Activated CD8-positive, alpha-beta T cell treated with anti-CD3 and anti-CD28 coated beads for 36 hours (primary cell): ENCODE measurements at places on chromosomes 16 and 17. TPM values are rescaled to one million over a fixed set of nuclear protein-coding genes. Genes with fewer than 3 reads are reported as not detected.
A peak's percentile ranks its signal among the peaks of the same experiment; 100 is the strongest.

Gene KCNAB3
- 7.2 TPM for total RNA-seq

GRCh38 chr16:27819356-27819755 is 244.2 kb downstream of the GSG1L start:
- no peak for DNase-seq
- peaks cover 8% of the 10 kb centered on the region for H3K27me3 ChIP-seq
- no peak overlapping the region for H3K27ac ChIP-seq
- no peak overlapping the region for H3K4me3 ChIP-seq

Gene CTRB2
- total RNA-seq = not detected

GRCh38 chr16:11968577-11968976 is 3.6 kb downstream of the TNFRSF17 start:
- H3K4me3 ChIP-seq = no peak overlapping the region
- H3K4me1 ChIP-seq = no peaks in the 10 kb centered on the region
- H3K36me3 ChIP-seq = no peaks in the 10 kb centered on the region
- no peak for DNase-seq
- H3K27me3 ChIP-seq = peaks cover 2% of the 10 kb centered on the region

DNA sequence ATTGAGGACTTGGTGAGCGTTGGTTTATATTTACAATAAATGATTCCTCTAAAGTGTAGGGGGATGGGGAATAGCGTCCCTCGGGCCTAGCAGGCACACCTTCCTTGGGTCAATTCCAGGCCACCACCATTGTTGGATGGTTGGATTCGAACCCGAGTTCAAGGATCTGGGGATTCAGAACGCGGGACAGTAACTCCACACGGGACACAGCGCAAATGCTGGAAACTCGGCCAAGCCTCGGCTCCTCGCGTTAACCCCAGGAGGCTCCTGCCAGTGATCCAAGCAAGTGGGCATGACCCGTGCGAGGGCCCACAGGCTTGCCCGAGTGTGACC is 613 bp downstream of the B9D1 start:
- no peak overlapping the region for H3K27ac ChIP-seq
- peaks cover 4% of the 10 kb centered on the region for H3K27me3 ChIP-seq
- peak overlapping the region; percentile 81 for H3K4me3 ChIP-seq
- DNase-seq = no peak

DNA sequence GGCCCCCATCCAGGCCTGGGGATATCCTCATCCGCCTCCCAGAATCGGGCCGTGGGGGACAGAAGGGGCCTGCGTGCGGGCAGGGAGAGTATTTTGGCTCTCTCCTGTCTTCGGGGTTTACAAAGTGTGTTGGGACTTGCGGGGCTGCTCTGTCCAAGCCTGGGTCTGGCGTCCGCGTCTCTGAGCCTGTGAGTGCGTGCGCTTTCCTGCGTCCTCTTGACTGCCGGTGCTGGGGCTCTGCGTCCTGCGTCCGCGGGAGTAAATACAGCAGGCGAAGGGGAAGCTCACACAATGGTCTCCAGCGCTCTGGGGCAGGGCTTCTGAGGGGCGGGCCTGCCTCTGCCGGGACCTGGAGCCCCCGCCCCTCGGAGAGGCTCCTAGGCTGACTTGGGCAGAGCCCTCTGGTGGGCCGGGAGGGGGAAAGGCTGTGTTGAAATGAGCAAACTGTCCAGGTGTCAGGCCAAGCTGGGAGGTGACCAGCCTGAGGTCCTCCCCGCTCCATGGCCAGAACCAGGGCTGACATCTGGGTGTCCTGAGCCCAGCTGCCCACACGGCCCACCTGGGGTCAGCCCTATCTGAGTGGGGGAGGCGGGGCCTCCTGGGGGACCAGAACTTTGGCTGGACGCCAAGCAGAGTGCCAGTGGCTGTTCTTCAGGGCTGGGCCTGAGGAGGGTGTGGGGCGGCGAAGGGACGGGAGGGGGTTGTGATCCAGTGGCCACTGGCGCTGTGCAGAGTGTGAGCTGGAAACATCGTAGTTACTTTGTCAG is 233.6 kb downstream of the SEC14L1 start:
- peaks cover 20% of the 10 kb centered on the region for H3K36me3 ChIP-seq
- no peaks in the 10 kb centered on the region for H3K27me3 ChIP-seq
- H3K4me1 ChIP-seq = peaks cover 56% of the 10 kb centered on the region
- peak overlapping the region; percentile 92 for H3K4me3 ChIP-seq

- no peaks in the 10 kb centered on the region for H3K27me3 ChIP-seq
- H3K4me3 ChIP-seq = peak overlapping the region; percentile 96
- H3K27ac ChIP-seq = peak overlapping the region; percentile 93
- H3K36me3 ChIP-seq = peaks cover 20% of the 10 kb centered on the region
Measured at GRCh38 chr17:7477392-7478275, 1.8 kb downstream of the ZBTB4 start.

GRCh38 chr17:80224683-80225082 is 4.5 kb downstream of the SLC26A11 start:
- H3K4me1 ChIP-seq = peaks cover 9% of the 10 kb centered on the region
- H3K36me3 ChIP-seq = no peaks in the 10 kb centered on the region
- no peak for DNase-seq
- no peak overlapping the region for H3K4me3 ChIP-seq

DNA sequence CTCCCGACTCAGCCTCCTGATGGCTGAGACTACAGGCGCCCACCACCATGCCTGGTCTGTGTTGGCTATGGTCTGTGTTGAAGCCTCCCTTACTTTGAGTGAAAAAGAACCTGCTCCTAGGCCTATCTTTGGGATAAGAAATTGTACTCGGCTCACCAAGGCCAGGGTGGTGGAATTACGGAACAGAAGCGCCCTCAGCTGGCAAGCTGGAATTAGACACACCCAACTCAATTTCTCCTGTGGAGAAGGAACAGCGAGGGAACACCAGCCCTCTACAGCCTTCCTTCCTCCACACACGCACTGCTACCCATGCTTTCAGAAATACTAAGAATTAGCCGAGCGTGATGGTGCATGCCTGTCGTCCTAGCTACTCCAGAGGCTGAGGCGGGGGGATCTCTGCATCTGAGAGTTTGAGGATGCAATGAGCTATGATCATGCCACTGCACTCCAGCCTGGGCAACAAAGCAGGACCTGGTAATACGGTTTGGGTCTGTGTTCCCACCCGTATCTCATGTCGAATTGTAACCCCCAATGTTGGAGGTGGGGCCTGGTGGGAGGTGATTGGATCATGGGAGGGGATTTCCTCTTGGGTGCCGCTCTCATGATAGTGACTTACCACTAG is 40.1 kb upstream of the RBBP6 start:
- H3K36me3 ChIP-seq = no peaks in the 10 kb centered on the region
- H3K4me1 ChIP-seq = no peaks in the 10 kb centered on the region
- peak; percentile 35 for DNase-seq
- peaks cover 6% of the 10 kb centered on the region for H3K27me3 ChIP-seq

Gene SPN
- 119 TPM for total RNA-seq

- no peak for DNase-seq
- H3K27ac ChIP-seq = no peak overlapping the region
- H3K4me3 ChIP-seq = no peak overlapping the region
- no peaks in the 10 kb centered on the region for H3K27me3 ChIP-seq
Measured at GRCh38 chr16:87361916-87362619, 21.5 kb downstream of the FBXO31 start.

DNA sequence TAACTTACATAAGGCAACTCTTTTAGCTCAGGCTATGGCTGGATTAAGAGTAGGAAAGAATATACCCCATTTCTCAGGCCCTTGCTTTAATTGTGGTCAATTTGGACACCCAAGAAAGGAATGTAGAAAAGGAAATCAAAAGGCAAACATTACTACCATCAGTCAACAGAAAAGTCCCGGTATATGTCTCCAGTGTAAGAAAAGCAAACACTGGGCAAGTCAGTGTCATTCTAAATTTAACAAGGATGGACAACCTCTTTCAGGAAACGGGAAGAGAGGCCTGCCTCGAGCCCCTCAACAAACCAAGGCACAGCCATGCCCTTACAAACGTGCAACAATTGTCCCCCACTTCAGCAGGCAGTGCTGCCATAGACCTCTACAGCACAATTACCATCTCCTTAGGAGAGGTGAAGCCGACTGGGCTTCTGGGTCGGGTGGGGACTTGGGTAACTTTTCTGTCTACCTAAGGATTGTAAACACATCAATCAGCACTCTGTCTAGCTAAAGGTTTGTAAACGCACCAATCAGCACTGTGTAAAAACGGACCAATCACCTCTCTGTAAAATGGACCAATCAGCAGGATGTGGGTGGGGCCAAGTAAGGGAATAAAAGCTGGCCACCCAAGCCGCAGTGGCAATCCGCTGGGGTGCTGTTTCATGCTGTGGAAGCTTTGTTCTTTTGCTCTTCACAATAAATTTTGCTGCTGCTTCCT is 12.4 kb downstream of the MRPL58 start:
- peak; percentile 63 for DNase-seq
- no peak overlapping the region for H3K27ac ChIP-seq
- H3K4me3 ChIP-seq = no peak overlapping the region
- H3K4me1 ChIP-seq = peaks cover 13% of the 10 kb centered on the region

DNA sequence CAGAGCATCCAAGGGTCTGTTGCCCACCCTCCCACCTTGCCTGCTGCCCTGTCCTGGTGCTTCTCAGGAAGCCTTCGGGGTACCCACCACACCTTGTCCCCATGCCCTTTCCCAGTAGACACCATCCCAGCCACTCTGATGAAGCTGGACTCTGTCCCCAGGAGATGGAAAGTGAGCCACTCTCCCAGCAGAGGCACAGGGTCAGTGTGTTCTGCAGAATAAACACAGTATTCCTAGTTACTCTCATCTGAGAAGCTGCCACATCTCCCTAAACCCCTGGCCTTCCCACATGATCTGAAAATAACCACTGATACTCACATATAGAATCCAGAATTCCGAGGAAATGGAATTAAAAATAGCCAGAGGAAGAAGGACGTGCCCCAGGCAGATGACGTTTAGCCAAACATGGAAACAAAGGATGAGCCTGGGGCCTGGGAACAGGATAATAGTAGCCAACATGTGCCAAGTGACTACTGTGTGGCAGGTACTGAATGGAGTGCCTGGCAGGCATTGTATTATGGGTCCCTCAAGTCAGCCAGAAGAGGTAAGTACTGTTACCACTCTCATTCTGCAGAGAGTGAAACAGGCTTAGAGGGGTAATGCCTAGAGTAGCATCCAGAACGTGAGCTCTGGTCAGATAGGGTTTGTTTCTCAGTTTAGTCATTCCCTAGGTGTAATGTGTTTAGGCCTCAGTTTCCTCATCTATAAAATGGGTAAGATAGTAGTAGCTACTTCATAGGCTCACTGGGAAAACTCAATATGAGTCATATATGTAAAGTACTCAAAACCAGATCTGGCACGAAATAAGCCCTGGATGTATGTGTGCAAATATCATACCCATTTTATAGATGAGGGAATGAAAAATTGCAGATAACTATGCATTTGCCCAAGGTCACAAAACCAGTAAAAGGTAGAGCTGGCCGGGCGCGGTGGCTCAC is 20.8 kb upstream of the PEMT start:
- H3K4me1 ChIP-seq = peaks cover 3% of the 10 kb centered on the region
- no peaks in the 10 kb centered on the region for H3K36me3 ChIP-seq

- H3K27ac ChIP-seq = no peak overlapping the region
- H3K4me3 ChIP-seq = no peak overlapping the region
- H3K4me1 ChIP-seq = peaks cover 23% of the 10 kb centered on the region
- no peak for DNase-seq
Measured at GRCh38 chr17:80683625-80684104, 139.0 kb downstream of the RPTOR start.

GRCh38 chr17:33968350-33969044 is 286.6 kb upstream of the CCL2 start:
- H3K36me3 ChIP-seq = no peaks in the 10 kb centered on the region
- H3K4me3 ChIP-seq = no peak overlapping the region
- H3K4me1 ChIP-seq = peaks cover 22% of the 10 kb centered on the region
- peak; percentile 62 for DNase-seq

- no peak overlapping the region for H3K4me3 ChIP-seq
- no peaks in the 10 kb centered on the region for H3K4me1 ChIP-seq
- no peaks in the 10 kb centered on the region for H3K36me3 ChIP-seq
- H3K27ac ChIP-seq = no peak overlapping the region
- H3K27me3 ChIP-seq = peaks cover 2% of the 10 kb centered on the region
- DNase-seq = no peak
Measured at GRCh38 chr17:43572368-43572980, 26.3 kb upstream of the ETV4 start.

Gene TLCD3B
- 3.6 TPM for total RNA-seq

Gene GRIN2C
- total RNA-seq = not detected

GRCh38 chr17:56150649-56151048 is 2.6 kb upstream of the ANKFN1 start:
- no peaks in the 10 kb centered on the region for H3K36me3 ChIP-seq
- H3K27ac ChIP-seq = no peak overlapping the region
- H3K4me3 ChIP-seq = no peak overlapping the region
- H3K27me3 ChIP-seq = no peaks in the 10 kb centered on the region
- no peak for DNase-seq

- H3K4me1 ChIP-seq = peaks cover 6% of the 10 kb centered on the region
- no peaks in the 10 kb centered on the region for H3K36me3 ChIP-seq
- H3K4me3 ChIP-seq = no peak overlapping the region
Measured at GRCh38 chr17:74356646-74357465, 4.8 kb downstream of the BTBD17 start.

DNA sequence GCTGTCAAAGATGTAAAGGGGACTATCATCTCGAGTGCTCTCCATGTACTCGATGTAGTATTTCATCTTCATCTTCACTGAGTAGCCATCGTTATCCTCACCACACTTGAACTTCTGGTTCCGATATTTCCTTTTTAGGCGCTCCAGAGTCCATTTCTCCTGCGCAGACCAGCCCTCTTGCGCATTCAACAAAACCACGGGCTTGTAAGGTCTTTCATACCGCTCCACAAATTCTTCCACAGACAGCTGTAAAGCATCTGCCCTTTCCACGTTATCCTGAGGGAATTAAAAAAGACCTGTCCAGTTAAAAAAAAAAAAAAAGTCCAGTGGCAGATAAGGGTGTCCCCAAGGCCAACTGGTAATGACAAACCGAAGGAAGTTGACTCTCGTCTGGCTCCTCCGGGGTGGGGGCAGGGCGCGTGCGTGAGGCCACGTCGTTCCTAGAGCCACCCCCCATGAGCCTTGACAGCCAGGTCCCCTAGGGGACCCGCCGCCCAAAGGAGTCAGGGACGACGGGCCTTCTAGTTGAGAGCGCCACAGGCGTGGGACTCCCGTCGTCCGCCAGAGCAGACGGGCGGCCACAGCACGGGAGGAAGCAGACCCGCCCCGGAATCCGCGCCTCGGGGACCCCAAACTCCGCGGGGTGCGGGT is 701 bp downstream of the JMJD6 start:
- DNase-seq = peak; percentile 87
- peaks cover 41% of the 10 kb centered on the region for H3K4me1 ChIP-seq
- peak overlapping the region; percentile 94 for H3K27ac ChIP-seq
- peaks cover 73% of the 10 kb centered on the region for H3K36me3 ChIP-seq
- H3K4me3 ChIP-seq = peak overlapping the region; percentile 98

GRCh38 chr16:31001507-31002249 is 8.8 kb downstream of the STX1B start:
- H3K27ac ChIP-seq = no peak overlapping the region
- H3K4me1 ChIP-seq = peaks cover 3% of the 10 kb centered on the region
- no peak for DNase-seq
- no peaks in the 10 kb centered on the region for H3K27me3 ChIP-seq

Gene RIPOR1
- total RNA-seq = 15.7 TPM
